Stimulated activated CD4-positive, alpha-beta T cell treated with anti-CD3 and anti-CD28 coated beads, Interleukin-15, amount 100 ng/mL, for 24 hours (primary cell): ENCODE measurements at places on chromosomes 2 and 18.

DNA sequence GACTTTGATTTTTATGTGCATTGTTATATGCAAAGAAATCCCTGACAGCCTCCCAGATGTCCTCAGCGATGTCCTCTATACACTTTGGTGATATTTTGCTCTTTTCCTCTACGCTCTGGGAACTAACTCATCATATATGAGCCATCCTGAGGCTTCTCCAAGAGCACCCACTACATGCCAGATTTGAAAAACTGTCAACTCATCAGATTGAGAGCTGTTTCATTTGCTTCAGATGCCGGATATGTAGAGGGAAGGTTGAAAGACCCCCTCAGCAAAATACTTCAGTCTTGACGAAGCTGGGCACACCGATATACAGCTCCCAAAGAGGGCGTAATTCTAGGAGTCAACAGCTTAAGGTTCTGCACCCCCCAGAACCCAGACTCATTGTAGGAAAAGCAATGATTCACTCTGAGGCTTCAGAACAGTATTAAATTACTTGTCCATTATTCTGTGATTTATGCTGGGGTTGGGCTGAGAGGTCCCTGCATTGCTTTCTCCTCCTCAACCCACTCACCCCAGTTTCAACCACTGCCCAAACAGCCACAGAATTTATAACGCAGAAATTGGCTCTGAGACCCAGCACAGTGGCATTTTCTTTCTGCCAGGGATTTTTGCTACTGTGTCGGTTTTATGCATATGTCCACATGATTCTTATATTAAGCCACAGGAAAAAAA, 341.8 kb downstream of the ALK start:
- DNase-seq: no peak

- DNase-seq: peak; percentile 18
Measured at GRCh38 chr2:9002637-9003365, 683 bp downstream of the MBOAT2 start.

GRCh38 chr2:47251404-47251675, 96.2 kb upstream of the STPG4 start:
- no peak for DNase-seq

- DNase-seq: no peak
Measured at GRCh38 chr2:46439582-46439981, 39.8 kb upstream of the TMEM247 start.

GRCh38 chr2:201128033-201128432, 12.1 kb downstream of the CFLAR start:
- DNase-seq: no peak

DNA sequence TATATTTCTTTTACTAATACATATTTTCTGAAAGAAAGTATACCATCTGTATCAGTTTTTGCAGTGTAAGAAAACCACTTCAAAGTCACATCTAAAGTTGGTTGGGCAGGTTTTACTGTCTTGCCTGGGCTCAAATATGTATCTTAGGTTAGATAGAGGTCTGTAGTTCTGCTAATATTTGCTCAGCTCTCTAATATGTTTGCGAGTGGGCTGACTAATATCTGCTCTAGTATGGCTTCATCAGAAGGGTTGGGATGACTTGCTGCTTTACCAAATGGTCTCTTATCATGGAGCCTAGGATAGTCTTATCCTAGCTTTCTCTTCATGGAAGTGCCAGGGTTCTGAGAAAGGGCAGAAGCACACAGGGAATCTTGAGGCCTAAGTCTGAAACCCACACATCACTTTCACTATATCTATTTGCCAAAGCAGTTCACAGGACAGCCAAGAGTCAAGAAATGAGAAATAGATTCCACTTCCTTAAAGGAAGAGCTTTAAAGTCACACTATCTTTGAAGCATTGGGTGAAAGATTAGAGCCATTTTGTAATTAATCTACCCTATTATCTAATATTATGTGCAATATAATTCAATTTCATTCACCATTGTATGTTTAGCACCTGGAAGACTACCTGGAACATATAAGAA, 610.0 kb downstream of the KCNJ3 start:
- no peak for DNase-seq

DNA sequence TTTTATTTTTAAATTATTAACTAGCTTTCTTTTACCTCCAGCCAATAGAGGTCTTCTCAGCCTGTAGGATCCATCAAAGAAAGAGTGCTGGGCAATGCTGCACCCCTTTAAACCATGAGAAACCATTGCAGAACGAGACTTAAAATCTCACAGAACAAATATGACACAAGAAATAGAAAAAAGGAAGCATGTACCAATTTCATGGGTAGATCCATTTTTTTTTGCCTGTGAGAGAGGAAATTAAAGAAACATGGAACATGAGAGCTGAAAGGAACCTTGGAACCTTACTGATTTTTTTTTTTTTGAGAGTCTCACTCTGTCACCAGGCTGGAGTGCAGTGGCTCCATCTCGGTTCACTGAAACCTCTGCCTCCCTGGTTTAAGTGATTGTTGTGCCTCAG, 14.0 kb downstream of the HRH4 start:
- no peak for DNase-seq

GRCh38 chr2:16625201-16625729, 40.4 kb downstream of the CYRIA start:
- DNase-seq: no peak

DNA sequence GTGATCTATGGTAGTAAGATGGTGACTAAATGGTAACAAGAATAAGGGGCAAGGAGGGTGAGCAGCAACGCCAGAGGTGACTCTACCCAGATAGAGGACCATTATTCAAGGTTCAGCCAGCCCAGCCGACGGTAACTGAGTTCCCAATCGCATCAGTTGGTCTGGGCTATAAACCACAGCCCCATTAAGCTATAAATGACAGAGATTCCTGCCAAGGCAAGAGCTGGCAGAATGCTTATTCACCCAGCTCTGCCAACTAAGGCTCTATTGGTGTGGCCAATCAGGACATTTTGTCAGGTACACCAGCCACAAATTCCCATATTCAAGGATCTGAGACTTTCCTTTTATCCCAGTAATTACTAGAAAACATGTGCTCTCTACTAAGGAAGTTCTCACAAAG, 3.6 kb downstream of the CHN1 start:
- no peak for DNase-seq

GRCh38 chr2:64311948-64312621, 141.9 kb upstream of the LGALSL start:
- DNase-seq: no peak

- no peak for DNase-seq
Measured at GRCh38 chr18:24016643-24017042, 2.1 kb downstream of the TTC39C start.

DNA sequence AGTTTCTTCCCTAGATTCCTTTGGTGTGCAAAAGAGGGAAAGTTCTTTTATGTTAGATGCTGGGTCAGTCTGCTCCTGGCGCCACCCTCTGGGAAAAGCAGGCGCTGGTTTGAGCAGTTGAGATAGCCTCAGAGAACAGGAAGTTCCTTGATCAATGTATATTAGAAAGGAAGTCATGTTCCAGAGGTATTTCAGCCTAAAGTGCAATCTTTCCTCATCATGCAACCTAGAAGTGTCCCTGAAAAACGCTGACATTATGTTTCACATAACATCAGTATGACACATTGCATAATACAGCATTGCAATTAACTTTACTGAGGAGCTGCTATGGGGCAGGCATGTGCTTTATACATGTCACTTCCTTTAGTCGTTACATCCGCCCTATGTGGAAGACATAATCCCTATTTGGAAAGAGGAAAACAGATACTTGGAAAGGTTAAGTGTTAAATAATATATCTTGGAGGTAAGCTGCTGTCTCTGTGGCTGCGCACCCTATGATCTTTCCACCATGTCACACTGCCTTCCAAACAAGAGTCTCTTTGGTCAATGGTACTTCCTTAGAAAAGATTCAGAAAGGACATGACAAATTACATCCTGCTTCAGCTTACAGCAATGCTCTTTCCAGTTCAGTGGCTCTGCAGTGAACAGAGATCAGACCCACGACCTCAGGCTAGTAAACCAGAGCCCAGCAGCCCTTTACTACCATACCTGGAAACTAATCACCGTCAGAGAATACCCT, 369.7 kb downstream of the RAD51AP2 start:
- DNase-seq: no peak

DNA sequence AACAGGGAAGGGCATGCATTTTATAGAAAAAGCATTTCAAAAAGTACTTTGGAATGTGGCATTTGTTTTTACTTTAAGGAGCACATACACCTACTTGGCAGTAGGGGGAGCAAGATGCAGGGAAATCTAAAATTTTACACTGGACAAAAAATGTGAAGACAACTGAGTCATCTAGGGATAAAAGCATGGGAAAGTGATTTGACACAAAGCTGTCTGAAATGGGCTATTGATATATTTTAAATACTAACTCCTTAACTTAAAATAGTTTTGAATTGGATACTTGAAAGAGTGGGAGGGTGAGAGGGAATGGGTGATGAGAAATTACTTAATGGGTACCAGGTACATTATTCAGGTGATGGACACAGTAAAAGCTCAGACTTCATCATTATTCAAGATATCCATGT, 15.8 kb downstream of the TMEM200C start:
- DNase-seq: no peak
